ENCODE measurements at places on chromosomes 1 and 21. TPM values are rescaled to one million over a fixed set of nuclear protein-coding genes. Genes with fewer than 3 reads are reported as not detected.

OR2L8 gene
- total RNA-seq, result 1.2 TPM

NENF gene
- total RNA-seq, result 17.4 TPM

S100A7A gene
- total RNA-seq, result not detected

TAS1R1 gene
- not detected for total RNA-seq

TLR5 gene
- total RNA-seq, result 8.1 TPM

HAO2 gene
- not detected for total RNA-seq

BATF3 gene
- total RNA-seq, result 2.1 TPM

SIM2 gene
- total RNA-seq, result 0.16 TPM

COL11A1 gene
- not detected for total RNA-seq

CD1B gene
- not detected for total RNA-seq

RABIF gene
- total RNA-seq, result 9.2 TPM

SPRR2F gene
- total RNA-seq, result not detected

AHDC1 gene
- 22.4 TPM for total RNA-seq

FCRL5 gene
- total RNA-seq, result 0.76 TPM

NKAIN1 gene
- total RNA-seq, result not detected

AVPR1B gene
- total RNA-seq, result not detected

PRR9 gene
- not detected for total RNA-seq

RGS13 gene
- total RNA-seq, result 0.10 TPM

BLACAT1 gene
- not detected for total RNA-seq

DLGAP3 gene
- total RNA-seq, result 0.99 TPM

GUCA2B gene
- not detected for total RNA-seq

MLLT11 gene
- total RNA-seq, result 3.7 TPM

MIA3 gene
- total RNA-seq, result 116 TPM

OR10T2 gene
- total RNA-seq, result not detected

Data from T-cell (primary cell).